SJCRH30 (cell line): ENCODE measurements at places on chromosomes 3 and 15. TPM values are rescaled to one million over a fixed set of nuclear protein-coding genes. Genes with fewer than 3 reads are reported as not detected.

DNA sequence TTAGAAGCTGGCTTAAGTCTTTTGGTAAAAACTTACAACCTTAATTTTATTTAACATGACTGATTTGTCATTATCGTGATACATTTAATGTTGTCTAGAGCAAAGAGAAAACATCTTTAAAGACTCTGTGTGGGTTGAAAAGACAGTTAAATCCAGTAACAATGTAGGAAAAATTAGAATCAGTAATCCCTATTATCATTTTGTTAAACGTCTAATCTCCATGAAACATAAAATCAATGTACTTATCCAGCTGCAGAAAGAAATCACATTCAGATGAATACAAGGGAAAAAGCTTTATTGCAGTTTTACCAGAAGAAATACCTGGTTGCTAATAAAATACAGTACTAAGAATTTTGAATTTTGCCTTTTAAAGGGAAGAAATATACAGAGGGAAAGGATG is 21.2 kb upstream of the SETMAR start:
- DNase-seq, result no peak

DNA sequence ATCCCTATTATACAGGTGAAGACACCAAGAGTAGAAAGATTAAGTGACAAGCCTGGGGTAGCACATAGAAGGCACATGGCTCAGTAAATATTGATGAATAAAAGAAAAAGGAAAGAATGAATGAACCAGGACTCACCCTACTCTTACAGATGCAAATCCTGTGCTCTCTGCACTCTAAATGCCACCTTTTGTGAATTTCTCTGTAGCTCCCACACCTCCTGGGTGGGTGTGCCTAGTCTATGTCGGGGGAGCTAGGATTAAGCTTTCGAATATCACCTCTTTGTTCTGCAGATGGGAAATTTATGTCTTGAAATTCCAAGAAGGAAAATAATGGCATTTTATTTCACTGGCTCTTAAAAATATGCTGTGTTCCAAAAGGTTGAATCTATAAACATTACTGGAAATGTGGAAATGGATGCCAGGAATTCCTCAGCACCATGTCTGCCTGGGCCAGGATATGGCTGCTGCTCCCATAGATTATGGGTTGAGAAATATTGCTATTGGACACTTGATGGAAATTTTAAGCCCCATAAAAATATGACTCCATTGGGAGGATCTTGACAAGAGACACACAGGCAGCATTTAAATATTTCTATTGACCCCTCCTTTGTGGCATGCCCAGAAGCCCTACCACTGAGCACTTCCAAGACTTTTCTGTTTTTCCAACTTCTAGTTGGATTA is 43.3 kb downstream of the CCNB2 start:
- DNase-seq, result no peak

- DNase-seq, result no peak
Observed at GRCh38 chr3:365268-365667, 168.7 kb downstream of the CHL1 start.

GRCh38 chr15:68420186-68420684 is 11.7 kb downstream of the ITGA11 start:
- DNase-seq, result no peak

DNA sequence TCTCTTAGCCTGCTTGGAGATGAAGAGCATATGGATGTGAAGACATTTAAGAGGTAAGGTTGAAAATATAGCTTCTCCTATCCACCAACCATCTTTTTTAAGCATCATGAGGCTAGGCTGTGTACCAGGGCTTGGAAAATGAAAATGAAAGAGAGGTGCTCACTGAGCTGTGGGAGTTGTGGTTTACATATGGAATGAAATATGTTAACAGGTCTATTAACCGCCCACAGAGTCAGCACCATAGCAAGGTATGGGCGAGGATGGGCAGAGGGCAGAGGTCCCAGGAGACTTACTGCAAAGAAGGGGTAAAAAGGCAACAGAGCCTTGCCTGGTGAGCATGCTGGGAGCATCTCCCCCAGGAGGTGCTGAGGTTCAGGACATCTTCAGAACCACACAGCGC is 273.1 kb downstream of the GABRG3 start:
- no peak for DNase-seq

- no peak for DNase-seq
Observed at GRCh38 chr3:53137835-53138446, 7.7 kb upstream of the RFT1 start.

- no peak for DNase-seq
Observed at GRCh38 chr3:71585131-71585530, 1.6 kb upstream of the FOXP1 start.

GRCh38 chr3:32285891-32286290 is 47.4 kb downstream of the CMTM8 start:
- DNase-seq, result no peak

DNA sequence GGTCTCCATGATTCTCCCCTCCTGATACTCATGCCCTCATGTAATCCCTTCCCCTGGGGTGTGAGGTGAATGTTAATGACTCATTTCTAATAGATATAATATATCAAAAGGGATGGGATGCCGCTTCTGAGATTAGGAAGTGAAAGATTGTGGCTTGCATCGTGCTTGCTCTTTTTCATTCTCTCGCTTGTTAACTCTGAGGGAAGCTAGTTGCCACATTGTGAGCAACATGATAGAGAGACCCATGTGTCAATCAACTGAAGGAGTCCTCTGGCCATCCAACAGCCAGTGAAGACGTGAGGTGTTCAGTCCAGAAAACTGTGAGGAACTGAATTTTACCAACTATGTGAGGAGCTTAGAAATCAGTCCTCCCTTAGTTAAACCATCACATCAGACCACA is 28.9 kb upstream of the DRD3 start:
- no peak for DNase-seq

GRCh38 chr3:124234852-124235252 is 242.9 kb upstream of the ROPN1 start:
- no peak for DNase-seq

DNA sequence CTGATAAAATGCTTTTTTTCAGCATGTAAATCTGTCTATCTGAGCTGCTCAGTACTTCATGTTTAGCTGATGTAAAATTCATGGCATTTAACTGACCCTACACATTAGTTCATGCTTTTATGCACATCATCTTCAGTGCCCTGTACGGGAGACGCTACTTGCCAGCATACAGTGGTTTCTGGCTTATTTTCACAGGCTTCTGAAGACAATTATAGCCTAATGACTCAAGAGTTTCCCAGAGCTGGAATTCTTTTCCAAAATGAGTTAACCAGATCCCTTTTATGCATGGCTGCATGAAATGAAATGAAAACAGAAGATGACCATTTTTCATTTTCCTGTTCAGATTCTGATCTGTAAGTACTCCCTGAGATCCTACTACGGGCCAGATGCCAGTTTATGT is 1061.5 kb downstream of the ROBO2 start:
- no peak for DNase-seq

DNA sequence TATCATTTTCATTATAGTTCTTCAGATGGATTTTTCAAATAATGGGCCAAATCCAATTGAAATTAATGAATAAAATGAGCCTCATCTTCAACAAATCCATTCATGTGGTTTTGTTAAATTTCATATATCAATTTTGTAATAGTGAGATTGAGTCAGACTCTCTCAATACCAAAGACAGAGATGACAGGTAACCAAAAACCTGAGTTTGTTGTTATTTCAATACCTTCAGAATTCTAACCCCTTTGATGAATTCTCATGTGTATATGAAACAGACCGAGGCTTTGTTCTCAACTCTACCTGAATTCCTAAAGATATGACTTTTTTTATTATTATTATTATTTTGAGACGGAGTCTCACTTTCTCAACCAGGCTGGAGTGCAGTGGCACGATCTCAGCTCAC is 92.8 kb downstream of the FOXP1 start:
- DNase-seq, result no peak

DNA sequence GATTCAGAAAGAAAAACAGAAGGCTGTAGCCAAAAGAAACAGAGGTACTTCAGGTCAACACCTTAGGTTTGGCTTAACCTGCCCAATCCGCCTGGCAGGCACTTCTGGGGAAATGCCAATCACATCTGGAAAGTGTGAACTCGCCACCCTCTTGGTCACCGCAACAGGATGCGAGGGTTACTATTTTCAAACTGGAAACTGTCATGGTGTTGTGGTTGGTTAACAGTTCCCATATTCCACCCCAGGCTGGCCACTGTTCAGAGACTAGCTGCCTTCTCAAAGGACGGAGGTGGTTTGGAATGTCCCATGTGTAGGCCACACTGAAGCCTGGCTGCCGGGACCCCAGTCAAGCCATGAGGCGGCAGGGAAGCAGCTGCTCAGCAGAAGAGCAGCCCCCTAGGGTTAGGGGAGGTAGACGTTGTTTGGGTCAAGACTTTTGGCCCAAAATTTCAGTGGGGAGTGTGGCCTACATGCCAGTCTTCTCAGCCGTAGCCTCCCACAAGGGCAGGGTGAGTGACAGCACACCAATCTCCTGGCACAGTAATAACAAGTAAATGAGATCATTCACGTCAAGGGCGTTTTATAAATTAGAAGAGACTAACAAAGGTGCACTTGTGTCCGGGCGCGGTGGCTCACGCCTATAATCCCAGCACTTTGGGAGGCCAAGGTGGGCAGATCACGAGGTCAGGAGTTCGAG is 54.6 kb downstream of the UMPS start:
- no peak for DNase-seq

GRCh38 chr3:144128108-144128892 is 156.7 kb downstream of the DIPK2A start:
- DNase-seq, result no peak

- no peak for DNase-seq
Observed at GRCh38 chr3:8204853-8205650, 296.6 kb upstream of the LMCD1 start.

- DNase-seq, result no peak
Observed at GRCh38 chr3:147699175-147699838, 290.1 kb downstream of the ZIC1 start.

DNA sequence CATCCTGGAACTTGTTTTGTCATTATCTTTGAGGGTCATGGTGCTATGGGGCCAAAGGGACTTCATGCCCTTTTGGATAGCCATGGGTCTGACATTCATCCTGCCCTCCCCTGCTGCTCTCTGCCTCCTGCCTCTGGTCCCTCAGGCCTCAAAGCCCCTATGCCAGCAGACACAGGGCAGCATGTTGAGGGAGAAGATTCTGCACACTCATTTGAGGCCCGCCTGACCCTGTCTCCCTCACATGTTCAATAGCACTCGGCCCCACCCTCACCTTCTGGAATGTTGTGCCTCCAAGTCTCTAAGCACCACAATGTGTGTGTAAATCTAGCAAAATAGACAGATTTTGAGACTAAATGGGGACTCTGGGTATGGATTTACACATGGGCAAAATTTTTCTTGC is 178.7 kb upstream of the ANKRD28 start:
- DNase-seq, result no peak

DNA sequence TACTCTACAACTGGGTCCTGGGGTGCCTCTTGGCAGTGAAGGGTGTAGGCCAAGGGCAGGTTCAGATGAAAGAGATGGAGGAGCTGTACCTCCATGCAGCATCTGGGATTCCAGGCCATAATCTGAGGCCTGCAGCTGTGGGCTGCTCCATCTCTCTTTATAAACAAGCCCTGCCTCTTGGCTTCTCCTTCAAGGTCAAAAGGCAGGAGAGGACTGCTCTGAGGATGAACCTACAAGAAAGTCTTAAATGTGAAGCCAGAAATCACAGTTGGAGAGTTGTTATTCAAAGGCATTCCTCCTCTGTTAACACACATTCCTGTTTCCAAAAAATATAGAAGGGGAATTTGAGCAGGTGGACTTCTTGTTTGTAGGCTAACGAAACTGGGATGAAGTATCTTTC is 355.5 kb downstream of the NTRK3 start:
- no peak for DNase-seq

WDR76 gene
- 59.6 and 71.8 TPM in 2 replicates for total RNA-seq

RBPMS2 gene
- 0.06 and 0.08 TPM in 2 replicates for total RNA-seq

HEXA gene
- 43.6 and 45.9 TPM in 2 replicates for total RNA-seq

CYFIP1 gene
- total RNA-seq, result 58.7 and 60.6 TPM in 2 replicates

PRTG gene
- total RNA-seq, result 43.5 and 50.3 TPM in 2 replicates

COL8A1 gene
- 0.08 TPM in 1 of 2 replicates, not detected in the other for total RNA-seq

ITIH4 gene
- 0.71 TPM in 1 of 2 replicates, not detected in the other for total RNA-seq

ALDH1L1 gene
- 0.05 and 0.08 TPM in 2 replicates for total RNA-seq

MEGF11 gene
- total RNA-seq, result 7.3 and 8.7 TPM in 2 replicates

RAB27A gene
- total RNA-seq, result 7.0 and 12.2 TPM in 2 replicates

A4GNT gene
- 0.16 TPM in 1 of 2 replicates, not detected in the other for total RNA-seq
